AG20443 (cell line): ENCODE measurements at places on chromosomes 1 and 21.

DNA sequence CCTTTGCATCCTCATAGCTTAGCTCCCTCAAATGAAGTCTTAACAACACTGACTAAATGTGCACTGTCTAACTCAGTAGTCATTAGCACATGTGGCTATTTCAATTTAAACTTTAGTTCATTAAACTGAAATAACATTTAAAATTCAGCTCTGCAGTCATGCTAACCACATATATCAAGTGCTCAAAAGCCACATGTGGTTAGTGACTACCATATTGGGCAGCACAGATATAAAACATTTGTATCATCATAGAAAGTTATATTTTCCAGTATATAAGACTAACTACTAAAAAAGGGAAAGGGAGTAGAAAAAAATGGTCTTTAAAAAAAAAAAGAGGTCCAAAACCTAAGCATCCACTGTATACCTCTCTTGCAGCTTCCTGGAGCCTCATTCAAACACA is 64.1 kb downstream of the SETD4 start:
- DNase-seq, result no peak

DNA sequence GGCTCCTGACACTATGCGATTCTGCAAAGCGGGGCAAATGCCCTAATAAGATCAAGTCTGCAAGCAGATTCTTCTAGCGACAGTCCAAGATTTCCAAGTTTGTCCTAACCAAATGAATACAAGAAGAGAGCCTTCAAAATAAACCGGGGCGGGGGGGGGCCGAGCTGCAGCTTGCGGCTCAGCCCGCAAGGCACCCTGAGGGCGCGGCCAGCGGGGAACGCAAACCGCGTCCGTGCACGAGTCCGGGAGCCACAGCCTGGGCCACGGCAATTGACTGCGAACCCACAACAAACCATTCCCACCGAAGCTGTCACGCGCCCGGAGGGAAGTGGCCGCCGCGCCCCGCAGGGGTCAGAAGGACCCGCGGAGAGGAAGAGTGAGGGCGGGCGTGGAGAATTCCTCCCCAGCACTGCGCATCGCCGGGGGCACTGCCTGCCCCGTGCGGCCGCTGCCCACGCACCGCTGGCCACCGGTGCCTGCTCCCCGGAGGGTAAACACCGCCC is 687 bp downstream of the TGFBR3 start:
- DNase-seq, result peak; percentile 50

- no peak for DNase-seq
Measured at GRCh38 chr1:40439247-40439646, 11.0 kb upstream of the ZFP69B start.

DNA sequence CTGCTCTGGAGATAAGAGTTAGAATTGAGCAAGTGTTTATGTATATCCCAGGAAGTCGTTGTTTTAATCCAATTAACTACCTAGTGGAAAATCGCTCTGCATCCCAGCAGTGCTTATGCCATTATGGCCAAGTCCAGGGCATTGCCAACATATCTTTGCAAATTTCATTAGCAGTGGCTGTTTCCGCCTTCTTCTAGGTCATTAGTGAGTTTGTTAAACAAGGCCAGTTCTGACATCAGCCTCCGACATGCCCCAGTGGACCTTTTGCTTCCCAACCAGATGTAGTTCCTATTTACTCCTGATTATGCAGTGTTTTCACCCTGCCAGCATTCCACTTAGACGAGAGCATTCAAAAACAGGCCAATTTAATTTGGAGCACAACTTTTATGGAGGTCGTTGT is 106.8 kb upstream of the FAM78B start:
- DNase-seq, result no peak

DNA sequence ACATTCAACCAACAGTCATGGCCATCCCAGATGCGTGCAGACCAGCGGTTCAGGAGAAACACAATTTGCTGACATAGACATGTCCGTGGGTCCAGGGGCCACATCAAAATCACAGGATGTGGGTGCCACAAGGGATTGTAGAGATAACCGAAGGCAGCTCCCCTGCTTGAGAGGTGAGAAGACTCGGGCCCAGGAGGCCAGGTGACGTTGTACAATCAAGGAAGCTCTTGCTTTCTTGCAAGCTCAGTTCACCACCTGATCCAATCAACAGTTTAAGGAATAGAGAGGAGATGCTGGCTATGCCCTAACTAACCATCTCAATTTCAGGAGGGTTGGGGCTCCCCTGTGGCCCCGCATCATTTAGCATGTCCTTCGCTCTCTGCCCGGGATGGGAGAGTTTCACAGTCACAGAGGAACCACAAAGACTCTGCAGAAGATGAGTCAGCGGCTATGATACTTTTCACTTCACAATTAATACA is 19.5 kb downstream of the UBASH3A start:
- no peak for DNase-seq

DNA sequence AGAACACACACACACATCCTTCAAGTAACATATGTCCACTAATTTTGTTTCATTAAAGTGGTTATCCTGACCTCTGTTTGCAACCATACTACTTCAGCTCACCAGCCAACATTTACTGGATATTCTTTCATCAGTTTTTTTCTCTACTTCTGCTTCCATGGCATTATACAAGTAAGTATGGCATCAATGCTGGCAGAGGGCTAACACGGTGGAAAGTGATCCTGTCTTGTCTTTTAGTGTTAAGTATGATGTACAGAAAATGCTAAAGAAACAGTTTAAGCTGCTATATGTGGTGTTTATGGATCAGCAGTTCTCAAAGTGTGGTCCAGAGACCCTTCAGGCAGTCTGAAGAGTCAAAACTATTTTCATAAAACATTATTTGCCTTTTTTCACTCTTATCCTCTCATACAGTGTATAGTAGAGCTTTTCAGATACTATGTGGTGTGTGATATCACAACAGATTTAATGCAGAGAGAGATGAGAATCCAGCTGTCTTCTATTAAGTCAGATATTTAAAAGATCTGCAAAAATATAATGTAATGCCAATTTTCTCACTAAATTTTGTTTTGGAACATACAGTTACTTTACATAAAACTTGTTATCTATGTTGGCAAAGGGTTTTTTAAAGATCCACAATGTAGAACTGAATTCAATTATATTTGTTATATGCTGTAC is 46.6 kb downstream of the FOXJ3 start:
- no peak for DNase-seq

- no peak for DNase-seq
Measured at GRCh38 chr1:54619749-54620148, 3.6 kb downstream of the FAM151A start.

- peak; percentile 44 for DNase-seq
Measured at GRCh38 chr1:114040273-114041015, 61.2 kb downstream of the OLFML3 start.

- DNase-seq, result no peak
Measured at GRCh38 chr1:14071581-14071980, 371.6 kb downstream of the PRDM2 start.

GRCh38 chr1:112322983-112323678 is 72.9 kb upstream of the CTTNBP2NL start:
- no peak for DNase-seq

DNA sequence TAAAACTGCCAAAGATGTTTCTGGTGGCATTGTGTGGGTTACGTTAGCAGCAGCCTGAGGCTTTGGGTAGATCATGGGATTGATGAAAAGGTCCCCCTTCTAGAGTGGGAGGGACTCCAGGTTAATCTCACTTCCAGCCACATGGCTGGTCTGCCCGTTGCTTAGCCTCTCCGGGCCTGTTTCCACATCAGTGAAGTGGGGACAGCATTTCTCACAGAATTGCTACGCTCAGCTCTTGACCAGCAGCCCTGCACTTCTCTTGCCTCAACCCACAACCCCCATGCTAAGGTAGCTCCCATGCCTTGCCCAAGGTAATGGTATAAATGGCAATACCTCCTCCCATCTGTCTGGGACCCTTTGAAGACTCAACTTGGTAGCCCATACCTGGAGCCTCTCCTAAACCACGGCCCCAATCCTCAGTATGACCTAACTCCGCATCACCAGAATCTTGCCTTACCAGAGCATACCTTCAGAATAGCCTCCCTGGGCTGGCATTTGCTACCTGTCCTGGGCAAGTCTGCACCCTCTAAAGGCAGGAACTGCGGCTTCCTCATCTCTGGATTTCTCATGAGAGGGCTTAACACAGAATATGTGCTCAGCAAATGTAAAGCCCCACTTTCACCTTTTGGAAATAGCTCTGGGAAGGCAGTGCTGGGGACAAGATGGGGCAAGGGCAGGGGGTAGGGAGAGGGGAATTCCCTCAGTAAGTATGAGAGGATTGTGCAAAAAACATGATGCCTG is 10.9 kb upstream of the GUCA2A start:
- DNase-seq, result no peak

- DNase-seq, result no peak
Measured at GRCh38 chr1:42992054-42992571, 33.4 kb upstream of the SLC2A1 start.

GRCh38 chr1:207951652-207952051 is 40.7 kb upstream of the CD34 start:
- no peak for DNase-seq

DNA sequence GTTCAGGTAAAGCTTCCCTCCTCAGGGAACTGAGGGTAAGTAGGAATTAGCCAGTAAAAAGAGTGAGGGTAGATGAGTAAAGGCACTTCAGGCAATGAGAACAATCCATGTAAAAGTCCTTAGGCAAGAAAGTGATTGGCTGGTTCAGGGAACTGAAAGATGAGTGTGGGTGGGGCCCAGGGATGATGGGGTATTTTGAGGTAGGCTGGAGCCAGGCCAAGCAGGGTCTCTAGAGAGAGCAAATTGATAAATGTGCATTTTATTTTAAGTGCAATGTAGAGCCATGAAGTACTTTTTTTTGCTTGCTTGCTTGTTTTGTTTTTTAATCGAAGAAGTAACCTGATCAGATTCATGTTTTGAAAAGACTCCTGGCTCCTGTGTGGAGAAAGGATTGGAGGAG is 26.5 kb downstream of the OSBPL9 start:
- DNase-seq, result no peak

DNA sequence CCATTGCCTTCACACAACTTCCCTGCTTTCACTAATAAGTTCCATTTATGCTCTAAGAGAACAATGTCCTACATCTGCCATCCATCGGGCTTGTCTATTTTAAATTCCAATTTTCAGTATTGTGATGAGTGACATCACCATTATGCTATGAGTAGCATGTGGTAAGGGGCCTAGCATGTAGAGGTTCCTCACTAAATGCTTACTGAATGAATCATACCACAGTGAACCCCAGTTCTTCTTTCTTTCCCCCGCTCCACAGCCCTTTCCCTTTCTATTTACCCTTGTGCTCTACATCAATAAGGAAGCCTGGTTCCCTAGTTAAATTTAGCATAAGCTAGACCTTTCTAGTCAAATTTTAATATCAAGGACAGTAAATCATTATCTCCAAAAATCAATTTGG is 195.0 kb upstream of the RGS18 start:
- DNase-seq, result no peak

DNA sequence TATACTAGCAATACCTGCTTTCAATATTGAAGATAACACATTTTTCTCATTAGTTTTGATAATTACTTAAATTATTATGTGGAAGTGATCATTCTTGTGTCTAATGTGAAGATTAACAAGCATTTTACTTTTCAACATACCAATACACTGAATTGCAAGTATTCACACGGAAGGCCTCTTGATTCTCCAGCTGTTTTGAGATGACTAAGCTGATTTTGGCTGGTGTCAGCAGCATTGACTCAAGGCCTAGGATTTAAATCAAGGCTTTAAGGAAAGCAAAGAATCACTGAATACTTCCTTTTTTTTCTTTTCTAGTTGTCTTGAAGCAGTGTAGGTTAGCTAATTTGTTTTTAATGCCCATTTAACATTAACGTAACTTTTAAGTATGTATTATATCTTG is 373.7 kb downstream of the SRGAP2C start:
- DNase-seq, result peak; percentile 62

GRCh38 chr1:69320757-69321211 is 246.9 kb upstream of the LRRC7 start:
- DNase-seq, result no peak

DNA sequence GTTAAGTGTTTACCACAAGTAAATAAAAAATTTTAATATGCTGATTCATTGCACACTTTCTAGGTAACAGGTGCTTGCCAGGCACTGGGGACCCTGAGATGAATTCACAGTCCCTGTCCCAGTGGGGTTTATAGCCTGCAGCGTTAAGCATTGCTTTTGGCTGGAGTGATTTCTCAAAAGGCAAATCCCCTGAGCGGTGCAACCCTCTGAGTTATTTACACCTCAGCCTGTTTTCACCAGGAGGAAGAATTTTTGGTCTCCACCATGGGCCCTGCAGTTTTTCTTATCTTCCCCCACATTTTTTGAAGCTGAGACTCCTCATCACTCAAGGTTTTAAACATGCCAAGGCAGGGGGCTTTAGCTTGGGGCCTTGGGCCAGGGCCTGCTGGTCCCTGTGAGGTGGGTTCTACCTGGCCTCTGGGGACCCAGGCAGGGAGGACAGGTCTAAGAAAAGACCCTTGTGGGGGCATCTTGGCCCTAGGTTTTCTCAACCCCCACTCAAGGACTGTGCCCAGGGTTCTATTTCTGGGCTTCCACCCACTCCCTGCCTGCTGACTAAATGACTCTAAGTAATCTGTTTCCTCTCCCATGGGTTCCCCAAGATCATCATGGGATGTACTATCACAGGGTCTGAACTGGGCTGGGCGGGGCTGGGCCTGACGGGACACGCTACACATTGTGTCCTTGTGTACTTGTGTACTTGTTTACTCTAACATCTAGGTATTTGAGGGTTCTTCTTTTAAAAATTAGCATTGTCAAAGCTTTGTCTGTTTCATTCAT is 10.2 kb upstream of the CHIT1 start:
- peak; percentile 6 for DNase-seq

DNA sequence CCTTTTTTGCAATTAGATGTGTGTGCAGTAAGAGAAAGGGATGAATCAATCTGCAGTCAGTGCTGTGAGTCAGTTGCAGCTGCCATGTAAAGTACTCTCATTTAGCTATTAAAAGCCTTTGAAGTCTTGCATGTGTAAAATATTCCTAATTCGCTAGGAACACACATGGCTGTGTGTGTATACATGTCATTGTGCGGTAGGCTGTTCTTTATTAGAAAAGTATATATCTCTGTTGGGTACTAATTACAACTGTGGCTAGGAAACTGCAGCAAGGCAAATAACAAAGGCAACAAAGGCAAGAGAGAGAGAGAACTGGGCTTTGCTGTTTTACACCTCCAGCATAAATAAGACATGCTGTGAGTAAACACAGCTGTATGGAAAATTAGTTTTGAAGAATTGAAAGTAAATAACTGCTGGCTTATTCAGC is 41.7 kb downstream of the EPB41 start:
- DNase-seq, result no peak

DNA sequence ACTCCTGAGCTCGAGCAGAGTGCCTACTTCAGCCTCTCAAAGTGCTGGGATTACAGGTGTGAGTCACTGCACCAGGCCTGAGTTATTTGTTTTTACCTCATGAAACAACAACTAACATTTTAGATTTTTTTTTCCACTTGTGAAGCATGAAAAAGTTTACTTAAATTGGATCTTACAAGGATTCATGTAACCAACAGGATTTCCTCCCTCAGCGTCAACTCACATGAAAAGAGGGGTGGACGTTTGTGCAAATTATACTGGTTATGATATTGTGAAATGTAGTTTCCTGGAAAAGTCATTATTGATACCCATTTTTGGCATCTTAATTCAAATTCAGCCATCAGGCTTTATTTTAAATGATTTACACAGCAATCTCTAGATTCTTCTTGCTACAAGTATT is 6.5 kb downstream of the CNST start:
- no peak for DNase-seq
